ENCODE measurements at places on chromosomes 7 and 10.

GRCh38 chr7:89072081-89072480 is 276.5 kb upstream of the TEX47 start:
- DNase-seq = no peak

GRCh38 chr10:22301193-22301592 is 15.0 kb upstream of the COMMD3 start:
- no peak for DNase-seq

- no peak for DNase-seq
These were observed 30.4 kb downstream of the MKRN1 start for GRCh38 chr7:140448781-140449480.

GRCh38 chr7:90919816-90920215 is 323.7 kb downstream of the CDK14 start:
- DNase-seq = no peak

DNA sequence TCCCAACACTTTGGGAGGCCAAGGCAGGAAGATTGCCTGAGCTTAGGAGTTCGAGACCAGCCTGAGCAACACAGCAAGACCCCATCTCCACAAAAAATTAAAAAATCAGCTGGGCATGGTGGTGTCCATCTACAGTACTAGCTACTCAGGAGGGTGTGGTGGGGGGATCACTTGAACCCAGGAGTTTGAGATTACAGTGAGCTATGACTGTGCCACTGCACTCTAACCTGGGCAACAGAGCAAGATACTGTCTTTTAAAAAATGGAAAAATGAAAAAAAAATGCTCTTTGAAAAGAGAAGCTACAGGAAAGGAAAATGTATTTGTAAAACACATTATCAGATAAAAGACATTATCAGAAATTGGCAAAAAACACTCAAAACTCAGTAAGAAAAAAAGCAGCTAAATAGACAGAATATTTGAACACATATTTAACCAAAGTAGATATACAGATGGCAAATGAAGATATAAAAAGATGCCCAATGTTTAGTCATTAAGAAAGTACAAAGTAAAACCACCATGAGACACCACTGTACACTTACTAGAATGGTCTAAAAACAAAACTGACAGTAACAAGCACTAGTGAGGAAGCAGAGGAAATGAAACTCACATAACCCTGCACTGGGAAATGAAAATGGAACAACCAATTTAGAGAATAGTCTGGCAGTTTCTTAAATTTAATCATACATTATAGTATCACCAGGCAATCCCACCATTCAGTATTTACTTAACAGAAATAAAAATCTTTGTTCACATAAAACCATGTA is 40.5 kb downstream of the NRBF2 start:
- DNase-seq = no peak

- no peak for DNase-seq
These were observed 27.2 kb downstream of the CHST15 start for GRCh38 chr10:124066126-124066700.

DNA sequence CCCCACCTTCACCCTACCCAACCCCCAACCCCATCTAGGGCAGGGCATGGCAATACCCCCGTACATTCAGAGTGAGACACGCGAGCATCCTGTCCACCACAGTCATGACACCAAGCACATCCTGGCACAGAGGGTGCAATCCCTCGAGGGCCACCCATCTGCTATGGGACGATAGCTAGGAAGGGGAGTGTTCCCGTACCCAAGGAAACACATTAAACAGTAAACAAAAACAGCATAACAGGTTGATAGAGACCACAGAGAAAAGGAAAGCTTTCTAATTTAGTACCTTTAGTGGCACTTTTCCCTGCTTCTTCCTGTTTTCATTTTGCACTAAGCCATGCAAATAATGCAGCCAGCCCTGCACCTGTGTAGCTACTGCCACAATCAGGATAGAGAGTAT is 2.3 kb upstream of the SMKR1 start:
- no peak for DNase-seq

DNA sequence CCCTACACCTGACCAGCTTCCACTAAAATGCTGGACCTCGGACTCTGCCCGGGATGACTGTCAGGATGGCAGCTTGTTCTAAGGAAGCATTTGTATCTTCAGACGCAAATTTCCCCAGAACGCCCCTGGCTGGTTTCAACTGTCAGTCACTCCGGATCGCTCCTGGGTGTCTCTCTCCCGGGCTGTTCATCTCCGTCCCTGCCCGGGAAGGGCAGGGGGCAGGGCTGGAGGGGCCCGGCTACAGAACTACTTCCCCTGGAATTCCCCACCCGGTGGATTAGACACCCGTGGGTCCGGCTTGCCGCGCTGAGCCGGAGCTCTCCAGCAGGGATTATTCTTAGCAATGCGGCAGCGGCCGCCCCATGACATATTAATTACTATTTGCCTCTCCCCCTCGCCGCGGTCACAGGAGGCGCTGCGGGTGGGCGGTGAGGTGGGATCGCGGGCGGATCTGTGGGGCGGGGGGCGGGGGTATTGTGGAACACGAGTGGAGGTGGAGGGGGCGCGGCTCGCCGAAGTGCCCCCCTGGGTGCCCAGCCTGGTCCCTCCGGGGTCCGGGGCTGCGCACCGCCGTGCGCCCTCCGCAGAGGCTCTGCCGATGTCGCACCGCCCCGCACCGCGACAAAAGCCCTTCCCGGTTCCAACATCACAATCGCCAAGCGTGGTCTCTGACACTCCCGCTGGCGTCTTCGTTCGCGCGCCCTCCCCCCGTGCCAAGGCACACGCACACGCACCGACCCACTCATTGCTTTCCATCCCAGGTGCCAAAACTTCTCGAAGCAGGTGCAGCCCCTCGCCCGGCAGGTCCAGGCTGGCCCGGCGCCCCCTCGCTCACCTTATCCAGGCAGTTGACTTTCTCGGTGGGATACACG is 276.1 kb upstream of the NEBL start:
- DNase-seq = peak; percentile 13

Data from umbilical cord (tissue), 2 donors.